NCI-H1417 treated with DMSO at 0.1 percent for 48 hours (cell line): ENCODE measurements at places on chromosomes 13 and 19.

DNA sequence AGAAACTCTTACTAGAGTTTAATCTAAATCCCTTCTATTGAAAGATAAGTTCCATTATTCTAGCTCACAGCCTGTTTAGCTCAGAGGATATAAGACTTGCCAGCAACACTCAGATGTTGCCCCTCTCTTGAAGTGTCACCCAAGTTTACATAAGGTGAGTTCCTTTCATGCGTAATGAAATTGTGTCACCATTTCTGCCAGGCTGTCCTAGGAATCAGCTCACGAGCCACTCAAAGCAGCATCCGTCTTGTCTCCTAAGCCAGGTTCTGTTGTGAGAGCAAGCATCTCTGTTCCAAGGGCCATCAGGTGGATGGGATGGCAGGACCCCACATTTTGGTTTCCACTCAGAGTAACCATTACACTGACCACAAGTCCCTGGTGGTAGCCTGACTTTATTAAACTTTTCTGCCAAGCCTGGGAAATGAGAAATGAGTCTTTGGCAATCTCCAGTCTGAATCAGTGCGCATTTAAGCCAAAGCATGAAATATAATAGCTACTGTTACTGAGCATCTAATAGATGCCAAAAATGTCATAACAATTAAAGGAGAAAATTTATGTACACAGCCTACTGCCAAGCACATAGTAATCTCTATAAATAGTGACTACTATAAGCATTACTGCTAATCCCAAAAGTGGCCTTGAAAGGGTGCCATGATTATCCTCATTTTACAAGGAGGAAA, 179.6 kb upstream of the MIR17HG start:
- no peak for DNase-seq

DNA sequence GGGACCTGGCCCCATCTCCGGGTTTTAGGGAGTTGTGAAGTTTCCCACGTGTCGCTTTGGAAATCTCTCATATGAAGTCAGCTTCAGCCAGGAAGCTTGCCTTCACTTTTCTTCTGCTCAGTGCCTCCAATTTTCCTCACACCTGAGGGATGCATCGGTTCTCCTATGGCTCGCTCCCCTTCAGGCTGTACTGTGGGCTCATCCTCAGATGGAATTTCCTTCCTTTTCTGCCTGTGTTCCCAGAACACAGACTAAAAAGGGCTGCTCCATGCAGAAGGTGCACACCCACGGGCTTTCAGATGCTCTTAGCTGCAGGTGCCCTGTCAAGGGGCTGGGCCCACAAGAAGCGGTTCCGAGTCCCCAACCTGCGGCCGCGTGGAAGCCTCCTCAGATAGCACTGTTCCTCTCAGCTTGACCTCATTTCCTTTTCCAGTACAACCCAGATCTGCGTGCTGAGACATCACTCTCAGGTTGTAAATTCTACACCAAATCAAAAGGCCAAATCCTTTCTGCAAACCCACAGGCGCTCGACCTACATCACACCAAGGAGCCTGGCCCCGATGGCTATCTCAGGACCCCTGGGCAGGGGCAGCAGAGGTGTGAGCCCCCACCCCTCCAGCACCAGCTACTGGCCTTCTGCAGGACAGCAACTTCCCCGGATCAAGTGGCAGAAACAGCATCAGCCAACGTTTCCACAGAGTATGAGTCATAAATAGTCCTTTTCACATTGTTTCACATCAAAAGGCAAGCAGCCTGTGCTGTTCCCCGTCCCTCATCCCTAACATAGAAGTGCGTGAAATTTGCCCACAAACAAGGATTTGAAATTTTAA, 275.9 kb downstream of the ZNF536 start:
- no peak for DNase-seq

GRCh38 chr13:113906571-113906970, 42.7 kb upstream of the GAS6 start:
- no peak for DNase-seq

DNA sequence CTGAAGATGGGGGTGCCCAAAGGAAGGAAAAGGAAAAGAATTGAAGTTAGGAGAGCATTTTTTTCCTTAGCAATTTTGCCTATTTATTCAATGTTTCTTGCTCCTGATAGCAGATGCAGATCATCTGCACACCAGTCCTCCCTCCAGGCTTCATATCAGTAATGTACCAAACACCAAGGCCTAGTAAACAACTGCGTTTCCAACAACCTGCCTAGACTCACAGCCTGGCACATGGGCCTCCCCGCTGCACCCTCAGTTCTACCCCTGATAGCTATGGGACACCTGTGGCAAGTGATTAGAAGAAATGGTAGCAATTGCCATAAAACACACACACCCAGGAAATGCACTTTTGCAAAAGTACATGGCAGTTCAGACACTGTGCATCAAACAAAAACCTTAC, 30.4 kb upstream of the HMGB1 start:
- no peak for DNase-seq

- DNase-seq = no peak
Observed at GRCh38 chr19:3125900-3126524, 9.8 kb upstream of the GNA15 start.

- no peak for DNase-seq
Observed at GRCh38 chr13:40102854-40103253, 447.4 kb downstream of the COG6 start.

GRCh38 chr19:33486936-33487811, 34.4 kb downstream of the PEPD start:
- no peak for DNase-seq

DNA sequence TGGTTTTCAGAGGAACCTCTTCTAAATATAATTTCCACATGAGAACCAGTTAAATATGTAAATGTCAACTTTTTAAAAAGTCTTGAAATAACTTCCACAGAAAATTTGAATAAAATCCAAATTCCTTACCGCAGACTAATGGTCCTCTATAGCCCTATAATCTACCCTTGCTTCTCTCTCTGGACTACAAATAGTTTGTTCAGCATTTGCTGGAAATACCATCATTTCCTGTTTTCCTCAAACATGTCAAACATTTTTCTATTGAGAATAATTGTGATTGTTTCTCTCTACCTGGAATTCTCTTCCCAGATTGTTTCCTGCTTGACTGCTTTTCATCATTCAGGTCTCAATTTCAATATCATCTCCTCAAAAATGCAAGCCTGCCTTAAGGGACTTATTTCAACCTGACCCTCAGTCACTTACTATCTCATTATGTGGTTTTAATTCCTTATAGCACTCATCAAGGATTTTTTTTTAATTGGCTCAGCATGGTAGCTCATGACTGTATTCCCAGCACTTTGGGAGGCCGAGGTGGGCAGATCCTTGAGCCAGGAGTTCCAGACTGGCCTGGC, 898.9 kb upstream of the MIR17HG start:
- DNase-seq = no peak

DNA sequence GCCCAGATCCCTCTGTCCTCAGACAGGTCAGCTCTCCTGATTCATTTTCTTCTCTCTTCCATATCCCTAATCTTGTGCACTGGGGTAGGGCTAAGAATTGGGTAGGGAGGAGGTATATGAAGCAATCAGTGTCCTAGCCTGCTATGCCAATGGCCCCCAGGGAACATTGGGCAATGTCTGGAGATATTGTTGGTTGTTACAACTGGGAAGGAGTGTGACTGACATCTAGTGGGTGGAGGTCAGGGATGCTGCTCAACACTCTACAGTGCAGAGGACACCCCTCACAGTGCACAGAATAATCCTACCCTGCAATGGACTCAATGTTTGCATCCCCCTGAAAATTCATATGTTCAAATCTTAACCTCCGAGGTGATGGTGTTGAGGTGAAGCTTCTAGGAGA, 57.5 kb downstream of the CPAMD8 start:
- DNase-seq = no peak

GRCh38 chr13:98263841-98264240, 86.8 kb upstream of the RNF113B start:
- no peak for DNase-seq

GRCh38 chr13:97892717-97893116, 60.8 kb upstream of the IPO5 start:
- DNase-seq = no peak

- no peak for DNase-seq
Observed at GRCh38 chr13:31772231-31772630, 32.9 kb downstream of the RXFP2 start.
